ENCODE measurements at places on chromosomes 12 and 14.

DNA sequence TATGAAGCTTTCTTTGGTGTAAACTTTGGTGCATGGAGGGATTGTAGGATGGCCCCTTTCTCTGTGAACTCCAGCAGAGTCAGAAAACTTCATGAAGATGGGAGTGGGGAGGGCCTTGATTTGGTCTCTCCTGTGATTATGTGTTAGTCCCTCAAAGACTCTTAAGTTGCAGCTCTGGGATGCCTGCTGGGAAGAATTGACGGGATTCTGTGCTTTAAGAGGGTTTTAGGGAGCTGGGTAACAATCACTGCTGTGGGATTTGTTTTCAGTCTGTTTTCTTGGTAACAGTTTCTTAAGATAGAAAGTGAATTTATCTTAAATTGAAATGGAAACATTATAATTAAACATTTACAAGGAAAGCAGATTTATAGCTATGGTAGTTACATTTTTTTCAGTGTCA lies 378.1 kb downstream of the AACS start:
- no peak for DNase-seq

DNA sequence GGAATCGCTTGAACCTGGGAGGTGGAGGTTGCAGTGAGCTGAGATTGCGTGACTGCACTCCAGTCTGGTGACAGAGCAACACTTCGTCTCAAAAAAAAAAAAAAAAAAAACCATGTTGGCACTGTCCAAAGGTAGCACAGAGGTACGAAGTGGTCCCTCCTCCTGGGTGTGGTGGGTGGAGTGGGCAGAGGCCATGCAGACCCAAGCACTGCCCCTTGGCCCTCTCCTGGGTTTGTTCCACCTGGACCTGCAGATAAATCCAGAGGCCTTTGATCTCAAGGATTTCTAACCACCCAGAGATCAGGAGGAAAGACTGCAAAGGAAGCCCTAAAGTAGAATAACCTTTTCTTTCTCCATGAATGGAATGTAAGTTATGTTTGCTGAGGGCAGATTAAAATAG lies 8.7 kb upstream of the GALNT6 start:
- no peak for DNase-seq

DNA sequence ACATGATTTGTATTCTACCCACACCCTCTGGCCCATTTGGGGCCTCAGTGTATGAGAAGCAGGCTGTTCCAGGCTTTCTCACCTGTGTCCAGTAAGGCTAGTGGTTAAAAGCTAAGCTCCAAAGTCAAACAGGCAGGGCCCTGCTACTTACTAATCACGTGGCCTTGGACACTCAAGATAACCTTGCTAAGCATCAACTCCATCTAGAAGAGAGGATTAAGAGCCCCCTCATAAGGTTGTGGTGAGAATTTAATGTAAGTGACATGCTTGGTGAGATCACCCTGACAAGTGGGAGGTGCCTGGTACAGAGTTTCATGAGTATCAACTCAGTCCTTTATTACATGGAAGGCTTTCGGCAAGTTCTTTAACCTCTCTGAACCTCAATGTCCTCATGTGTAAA lies 17.8 kb downstream of the ACSM4 start:
- DNase-seq, result no peak

- no peak for DNase-seq
Observed at GRCh38 chr14:96166461-96167223, 38.0 kb upstream of the BDKRB2 start.

- DNase-seq, result no peak
Observed at GRCh38 chr12:112164011-112164660, 38.8 kb downstream of the TRAFD1 start.

GRCh38 chr12:91965781-91966180 lies 179.9 kb downstream of the BTG1 start:
- no peak for DNase-seq

GRCh38 chr12:38159591-38160317 lies 156.8 kb upstream of the ALG10B start:
- no peak for DNase-seq

GRCh38 chr12:16189849-16190248 lies 87.6 kb downstream of the SLC15A5 start:
- DNase-seq, result no peak

DNA sequence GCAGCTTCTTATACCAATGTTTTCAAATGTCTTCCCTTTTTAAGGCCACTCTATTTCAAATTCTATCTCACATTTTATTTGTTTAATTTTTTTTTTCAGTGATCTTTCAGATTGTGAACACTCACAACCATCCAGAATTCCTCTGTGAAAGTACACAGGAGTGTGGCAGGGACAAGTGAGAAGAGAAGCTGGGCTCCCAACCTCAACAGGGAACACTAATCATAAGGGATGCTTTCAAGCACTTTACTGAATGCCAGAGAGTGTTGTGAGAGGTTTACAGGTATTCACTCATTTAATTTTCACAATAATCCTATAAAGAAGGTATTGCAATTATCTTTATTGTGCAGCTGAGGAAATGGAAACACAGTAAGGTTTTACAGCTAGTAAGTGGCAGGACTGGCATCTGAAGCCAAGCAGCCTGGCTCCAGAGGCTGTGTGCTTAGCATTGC lies 60.1 kb upstream of the PYGL start:
- DNase-seq, result no peak

- DNase-seq, result no peak
Observed at GRCh38 chr14:69323266-69323998, 63.5 kb downstream of the GALNT16 start.

DNA sequence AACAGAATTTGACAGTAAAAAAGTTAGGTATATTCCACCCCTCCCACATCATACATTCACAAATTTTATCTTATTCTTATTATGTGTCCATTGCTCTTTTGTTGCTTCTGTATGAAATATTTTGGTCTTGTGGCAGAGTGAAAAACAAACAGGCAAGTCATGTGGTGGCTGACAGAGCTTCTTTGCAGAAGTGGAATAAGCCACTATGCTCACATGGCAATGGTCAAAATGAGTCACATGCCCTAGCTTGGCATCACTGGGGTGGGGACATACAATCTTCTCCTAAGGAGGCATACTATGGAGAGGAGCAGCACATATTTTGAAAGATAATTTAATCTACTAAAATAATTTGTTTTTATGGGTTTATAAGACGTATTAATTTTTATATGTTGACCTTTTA lies 27.7 kb upstream of the CMA1 start:
- no peak for DNase-seq

GRCh38 chr12:91637789-91638624 lies 455.4 kb upstream of the DCN start:
- no peak for DNase-seq

DNA sequence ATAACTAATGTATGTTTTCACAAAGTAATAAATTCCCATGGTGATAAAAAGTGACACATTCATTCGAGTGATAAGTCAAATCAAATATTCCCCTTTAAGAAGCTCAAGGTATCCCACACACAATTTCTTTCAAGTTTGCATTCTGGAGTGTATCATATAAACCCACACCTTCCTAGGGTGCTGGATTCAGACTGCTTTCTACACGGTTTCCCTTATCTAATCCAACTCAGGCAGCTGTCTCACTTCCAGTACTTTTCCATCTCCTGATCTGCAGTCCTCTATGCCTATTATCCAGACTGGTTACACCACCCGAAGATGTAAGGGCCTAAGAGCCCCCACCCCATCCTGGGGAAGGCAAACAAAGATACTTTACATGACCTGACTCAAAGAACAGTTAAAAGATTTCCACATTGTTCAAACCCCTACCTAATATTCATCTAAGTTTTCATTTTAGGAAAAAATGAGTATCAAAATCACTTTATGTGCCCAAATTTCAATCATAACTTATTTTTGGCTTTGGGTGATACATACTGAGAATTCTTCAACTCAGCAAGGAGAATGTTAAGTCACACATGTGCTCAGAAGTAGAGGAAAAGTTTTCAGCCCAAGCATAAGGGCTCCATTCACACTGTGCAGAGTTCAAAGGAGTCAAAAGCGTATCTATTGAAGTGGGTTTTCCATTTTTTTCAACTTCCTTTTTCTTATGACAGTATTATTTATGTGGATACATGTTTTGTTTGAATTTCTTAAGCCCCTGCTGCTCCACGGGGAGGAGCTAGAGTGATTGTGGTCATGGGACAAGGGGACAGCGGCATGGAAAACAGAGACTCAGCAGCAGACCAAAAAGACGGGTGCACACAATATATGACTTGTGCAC lies 41.8 kb downstream of the CORO1C start:
- no peak for DNase-seq

Data from stimulated activated CD8-positive, alpha-beta memory T cell treated with anti-CD3 and anti-CD28 coated beads, Interleukin-12 subunit alpha, Interleukin-12 subunit beta, amount 100 ng/mL, for 4 hours (primary cell).